DMS53 (cell line): ENCODE measurements at places on chromosomes 3 and 15.

- peak; percentile 20 for DNase-seq
Measured at GRCh38 chr15:100704281-100705055, 102.1 kb downstream of the ASB7 start.

DNA sequence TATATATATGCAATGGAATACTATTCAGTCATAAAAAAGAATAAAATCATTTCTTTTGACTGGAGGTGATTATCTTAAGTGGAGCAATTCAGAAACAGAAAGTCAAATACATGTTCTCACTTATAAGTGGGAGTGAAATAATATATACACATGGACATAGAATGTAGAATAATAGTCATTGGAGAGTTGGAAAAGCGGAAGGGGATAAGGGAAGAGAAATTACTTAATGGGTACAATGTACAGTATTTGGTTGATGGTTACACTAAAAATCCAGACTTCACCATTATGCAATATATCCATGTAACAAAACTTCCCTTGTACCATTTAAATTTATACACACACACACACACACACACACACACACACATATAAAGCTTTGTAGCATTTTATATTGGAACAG, 84.3 kb downstream of the RAP2B start:
- DNase-seq = no peak

DNA sequence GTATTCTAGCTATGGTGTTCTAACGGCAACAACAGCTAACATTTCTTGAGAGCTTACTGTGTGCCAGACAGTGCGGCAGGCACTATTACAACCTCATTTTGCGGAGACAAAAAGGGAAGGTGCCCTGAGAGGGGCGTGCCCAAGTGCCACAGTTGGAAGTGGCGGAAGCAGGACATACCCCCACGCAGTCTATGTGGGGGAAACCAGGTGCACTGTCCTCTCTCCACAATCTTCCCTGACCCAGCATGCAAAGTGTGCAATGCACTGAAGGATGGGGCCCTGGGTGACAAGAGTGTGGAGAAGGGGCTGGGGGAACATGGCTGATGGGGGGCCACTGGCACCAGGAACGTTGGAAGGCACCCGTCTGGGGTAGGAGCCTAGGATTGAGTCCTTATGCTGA, 8.6 kb downstream of the ANP32A start:
- DNase-seq = no peak

- no peak for DNase-seq
Measured at GRCh38 chr3:129432036-129432435, 3.6 kb upstream of the EFCAB12 start.
